ENCODE measurements at places on chromosomes 2 and 18.

- DNase-seq: no peak
Observed at GRCh38 chr2:73994178-73994831, 9.6 kb downstream of the TET3 start.

GRCh38 chr2:200396781-200397242 lies 90.3 kb downstream of the SPATS2L start:
- DNase-seq: no peak

DNA sequence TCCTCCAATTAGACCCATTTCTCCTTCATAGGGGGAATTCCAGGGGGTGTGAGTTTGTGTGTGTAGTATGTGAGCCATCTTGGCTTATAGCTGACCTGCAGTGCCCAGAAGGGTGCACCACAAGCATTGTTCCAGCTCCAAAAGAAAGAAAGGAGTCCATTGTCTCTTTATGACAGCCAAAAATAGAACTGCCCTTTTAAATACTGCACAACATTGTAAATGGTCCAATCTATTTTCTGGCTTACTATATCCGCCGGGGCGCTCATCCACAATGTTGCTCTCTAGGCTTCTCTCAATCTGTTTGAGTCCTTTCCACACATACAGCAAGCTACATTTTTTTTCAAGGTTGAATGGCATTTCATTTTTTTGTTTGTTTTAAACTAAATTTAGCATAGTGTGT lies 517.5 kb downstream of the STK39 start:
- no peak for DNase-seq

DNA sequence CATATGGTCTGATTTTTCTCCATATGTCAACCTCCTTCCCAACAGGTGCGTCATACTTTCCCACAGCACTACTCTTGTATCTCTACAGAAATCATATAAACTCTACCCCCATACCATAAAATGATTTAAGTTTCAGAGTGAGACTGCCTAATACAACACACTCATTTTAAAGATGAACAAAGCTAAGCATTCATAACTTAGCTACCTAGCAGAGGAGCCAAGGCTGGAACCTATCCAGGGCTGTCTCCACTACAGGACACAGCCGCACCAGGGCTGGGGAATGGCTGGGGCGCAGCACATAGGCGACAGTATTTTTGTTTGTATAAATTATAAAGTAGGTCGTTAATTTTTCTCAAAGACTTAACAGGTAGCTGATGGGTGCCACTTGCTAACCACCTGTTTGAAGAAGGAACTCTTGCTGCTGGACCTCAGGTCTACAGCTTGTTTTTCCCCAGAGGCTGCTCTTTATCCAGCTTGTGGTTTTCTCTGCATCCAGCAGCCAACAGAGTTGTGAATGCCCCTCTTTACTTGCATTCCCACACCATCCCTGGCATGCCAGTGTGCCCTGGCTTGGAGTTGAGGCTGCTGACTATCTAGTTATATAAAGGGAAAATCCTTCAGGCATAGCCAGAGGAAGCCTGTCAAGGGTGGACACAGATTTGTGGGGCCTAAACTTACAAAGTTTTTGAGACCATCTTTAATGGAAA lies 62.0 kb downstream of the HNRNPLL start:
- no peak for DNase-seq

DNA sequence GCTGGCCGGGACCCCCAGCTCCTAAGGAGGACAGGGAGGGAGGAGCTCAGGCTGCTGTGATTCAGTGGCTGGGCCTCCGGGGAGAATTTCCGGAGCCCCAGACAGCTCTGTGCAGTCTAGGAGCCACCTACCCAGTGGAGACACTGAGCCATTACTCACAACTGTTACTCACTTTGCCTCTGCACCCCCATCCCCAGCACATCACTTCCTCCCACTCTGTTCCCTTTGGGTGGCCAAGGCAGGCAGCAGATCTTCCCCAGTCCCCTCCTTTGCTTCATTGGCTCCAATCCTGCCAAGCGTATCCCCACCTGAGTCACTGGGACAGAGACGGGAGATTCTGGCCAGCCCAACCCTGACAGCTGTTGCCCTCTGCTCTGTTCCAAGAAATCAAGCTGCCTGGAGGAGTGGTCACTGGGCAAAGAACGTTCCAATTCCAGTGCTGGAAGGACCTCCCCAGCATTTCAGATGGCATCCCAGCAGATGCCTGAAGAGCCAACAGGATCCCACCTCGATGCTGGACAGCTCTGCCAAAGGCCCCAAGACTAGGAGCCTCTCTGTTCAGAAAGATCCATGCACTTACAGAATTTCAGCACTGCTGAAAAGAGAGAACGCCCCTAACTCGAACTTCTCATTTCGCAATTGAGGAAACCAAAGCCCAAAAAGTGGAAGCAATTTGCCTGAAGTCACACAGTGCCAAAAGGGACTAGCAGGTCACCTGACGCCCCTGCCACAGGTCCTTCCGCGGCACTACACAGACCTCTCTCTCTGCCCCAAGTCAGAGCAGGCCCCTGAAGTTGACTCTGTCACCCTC lies 68.3 kb downstream of the TNS1 start:
- no peak for DNase-seq

DNA sequence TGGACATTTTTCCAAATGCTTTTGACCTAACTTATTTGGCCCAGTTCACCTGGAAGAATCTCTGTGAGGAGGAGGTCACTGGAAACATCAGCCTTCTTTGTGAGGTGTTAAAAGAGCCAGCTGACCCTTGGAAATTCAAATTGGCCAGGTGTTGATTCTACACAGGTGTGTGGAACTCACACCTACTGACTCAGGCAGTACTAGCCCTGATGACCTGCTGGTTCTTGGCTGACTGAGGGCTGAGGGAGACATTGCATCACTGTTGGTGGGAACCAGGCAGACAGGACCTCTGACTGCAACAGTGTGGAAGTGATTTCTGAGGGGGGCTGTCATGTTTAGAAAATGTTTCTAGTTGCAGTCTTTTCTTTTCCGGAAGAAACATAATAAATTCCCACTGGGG lies 242.2 kb upstream of the LRRTM1 start:
- no peak for DNase-seq

DNA sequence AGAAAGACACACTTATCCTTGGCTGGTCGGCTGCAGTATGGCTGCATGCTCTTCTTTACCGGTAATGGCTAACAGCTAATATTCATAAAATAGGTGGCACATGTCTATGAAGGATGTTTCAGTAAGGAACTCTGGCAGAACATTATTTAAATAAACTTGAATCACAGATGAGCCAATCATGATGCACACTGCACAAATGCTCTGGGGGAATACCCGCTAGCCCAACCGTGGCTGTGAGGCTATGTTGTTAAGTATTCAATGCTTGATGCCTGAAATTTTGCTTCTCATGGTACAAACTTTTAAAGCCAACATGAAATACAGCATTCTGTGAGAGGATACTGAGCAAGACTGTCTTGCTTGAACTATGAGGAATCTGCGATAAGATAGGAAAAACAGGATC lies 505.8 kb downstream of the ZEB2 start:
- DNase-seq: no peak

- no peak for DNase-seq
Observed at GRCh38 chr2:228599297-228599696, 417.8 kb upstream of the SPHKAP start.

GRCh38 chr2:9791711-9792110 lies 51.6 kb upstream of the TAF1B start:
- DNase-seq: no peak

GRCh38 chr2:30681022-30681421 lies 126.2 kb downstream of the CAPN13 start:
- no peak for DNase-seq

- DNase-seq: no peak
Observed at GRCh38 chr2:39093218-39093898, 27.5 kb downstream of the SOS1 start.

GRCh38 chr2:989781-990467 lies 39.3 kb downstream of the SNTG2 start:
- DNase-seq: no peak

DNA sequence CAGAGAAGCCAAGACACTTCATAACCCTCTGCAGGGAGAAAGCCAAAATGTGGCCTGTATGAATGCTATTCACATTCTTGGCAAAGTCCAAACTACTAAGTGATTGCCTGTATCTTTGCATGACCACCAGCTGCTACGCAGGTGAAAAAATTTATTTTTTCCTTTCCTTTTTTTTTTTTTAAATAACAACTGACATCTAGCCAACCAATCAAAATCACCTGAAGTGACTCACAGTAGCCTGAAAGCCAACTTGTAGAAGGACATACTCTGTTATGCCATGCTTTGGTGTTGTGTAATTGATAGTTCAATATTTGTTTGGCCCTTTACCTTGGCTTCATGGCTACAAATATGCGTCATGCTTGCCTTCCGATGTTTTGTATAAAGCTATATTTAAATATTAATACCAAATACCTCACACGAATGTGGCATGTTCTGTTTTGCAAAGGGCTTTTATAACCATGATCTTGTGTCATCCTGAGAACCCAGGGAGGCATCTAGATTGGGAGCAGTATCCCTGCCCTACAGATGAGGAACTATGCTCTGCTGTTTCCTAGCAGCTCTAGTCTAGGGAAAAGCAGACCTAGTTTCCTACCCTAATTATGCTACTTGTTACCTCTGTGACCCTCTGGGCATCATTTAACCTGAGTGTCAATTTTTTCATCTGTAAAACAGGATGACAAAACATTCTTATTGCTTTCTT lies 102.1 kb downstream of the MYOM1 start:
- no peak for DNase-seq

DNA sequence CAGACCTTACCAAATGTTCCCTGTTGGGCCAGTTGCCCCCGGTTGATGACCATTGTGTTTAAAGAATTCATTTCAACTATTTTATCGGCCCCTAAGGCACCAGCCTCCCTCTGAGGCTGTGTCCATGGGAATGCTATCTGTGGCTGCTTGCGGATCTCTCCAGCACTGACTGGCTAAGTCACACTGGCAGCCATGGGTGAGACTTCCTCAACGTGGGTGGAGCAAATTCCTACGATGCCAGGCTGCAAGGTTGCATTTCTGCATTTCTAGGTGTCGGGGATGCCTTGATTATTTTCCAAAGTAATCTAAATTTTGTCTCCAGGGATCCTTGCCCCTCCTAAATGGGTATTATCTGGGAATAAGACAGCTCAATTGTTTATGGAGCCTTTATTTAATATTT lies 6.2 kb downstream of the CXCR4 start:
- DNase-seq: no peak

GRCh38 chr2:203591642-203592041 lies 56.5 kb upstream of the RAPH1 start:
- no peak for DNase-seq

DNA sequence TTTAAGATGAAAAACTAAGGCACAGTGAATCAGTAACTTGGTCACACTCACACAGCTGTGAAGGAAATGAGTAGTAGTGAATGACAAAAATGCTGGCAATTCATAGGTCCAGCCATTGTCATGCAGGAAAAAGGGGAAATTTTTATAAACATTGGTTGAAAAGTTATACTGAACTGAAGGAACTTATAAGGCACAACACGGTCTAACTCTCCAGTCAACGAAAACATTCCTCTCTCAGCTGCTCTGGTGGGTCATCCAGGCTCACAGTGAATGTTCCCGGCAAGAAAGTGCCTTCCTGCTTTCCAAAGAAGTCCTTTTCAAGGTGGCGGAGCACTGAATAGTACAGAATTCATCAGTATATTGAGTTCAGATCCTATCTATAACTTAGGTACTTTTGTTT lies 476.1 kb downstream of the DCC start:
- DNase-seq: no peak

GRCh38 chr18:75638223-75638775 lies 210.8 kb upstream of the SMIM21 start:
- no peak for DNase-seq

DNA sequence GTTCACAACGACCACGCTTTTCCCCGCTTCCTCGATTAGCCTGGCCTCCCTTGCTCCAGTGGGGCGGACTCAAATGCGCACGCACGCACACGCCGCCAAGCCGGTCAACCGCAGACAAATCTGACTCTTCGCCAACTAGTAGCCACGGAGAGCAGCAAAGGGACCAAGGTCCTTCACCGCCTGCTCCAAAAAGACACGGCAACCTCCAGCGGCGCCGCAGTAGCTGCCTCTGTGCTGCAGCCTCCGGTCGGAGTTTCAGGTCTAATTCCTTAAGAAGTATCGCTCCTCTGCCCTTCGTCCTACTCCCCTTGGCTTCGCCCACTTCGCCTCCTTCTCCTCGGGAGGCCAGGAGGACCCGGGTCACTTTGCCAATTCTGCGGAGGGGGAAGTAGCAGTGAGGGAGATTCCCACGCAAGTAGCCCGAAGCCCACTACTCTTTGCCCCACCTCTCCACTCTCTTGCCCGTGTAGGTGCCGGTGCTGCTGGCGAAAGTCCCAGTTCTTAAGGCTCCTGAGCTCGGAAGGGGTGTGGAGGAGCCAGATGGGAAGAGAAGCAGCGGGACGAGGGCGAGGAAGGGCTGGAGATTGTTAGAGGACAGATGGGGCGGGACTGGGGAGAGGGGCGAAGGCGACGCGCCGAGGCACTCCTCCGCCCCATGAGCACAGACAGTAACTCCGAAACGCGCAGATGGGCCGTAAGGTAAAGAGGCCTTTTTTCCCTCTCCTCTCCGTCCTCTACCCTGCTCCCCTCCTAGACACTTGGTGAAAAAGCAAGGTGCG lies 615 bp downstream of the AKAIN1 start:
- DNase-seq: no peak

GRCh38 chr2:100218552-100218951 lies 76.2 kb upstream of the AFF3 start:
- DNase-seq: no peak

- DNase-seq: no peak
Observed at GRCh38 chr2:50379351-50379750, 652.6 kb downstream of the NRXN1 start.

DNA sequence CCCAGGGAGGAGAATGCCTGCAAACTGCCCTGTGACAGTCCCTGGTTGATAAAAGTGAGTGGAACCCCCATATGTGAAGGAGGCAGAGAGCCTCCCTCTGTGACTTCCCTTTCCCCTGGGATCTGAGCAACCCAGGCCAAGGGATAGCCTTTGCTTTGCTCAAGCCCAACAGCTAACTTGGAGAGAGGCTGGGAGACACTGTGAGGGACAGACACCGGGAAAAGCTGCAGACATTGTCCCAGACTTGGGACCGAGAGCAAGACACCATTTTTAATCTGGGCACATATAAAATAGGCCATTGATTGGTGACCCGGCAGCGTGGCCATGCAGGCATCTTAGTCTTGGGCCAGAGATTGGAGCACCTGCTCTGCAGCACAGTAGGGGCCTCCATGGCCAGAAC lies 96.1 kb upstream of the SALL3 start:
- no peak for DNase-seq

DNA sequence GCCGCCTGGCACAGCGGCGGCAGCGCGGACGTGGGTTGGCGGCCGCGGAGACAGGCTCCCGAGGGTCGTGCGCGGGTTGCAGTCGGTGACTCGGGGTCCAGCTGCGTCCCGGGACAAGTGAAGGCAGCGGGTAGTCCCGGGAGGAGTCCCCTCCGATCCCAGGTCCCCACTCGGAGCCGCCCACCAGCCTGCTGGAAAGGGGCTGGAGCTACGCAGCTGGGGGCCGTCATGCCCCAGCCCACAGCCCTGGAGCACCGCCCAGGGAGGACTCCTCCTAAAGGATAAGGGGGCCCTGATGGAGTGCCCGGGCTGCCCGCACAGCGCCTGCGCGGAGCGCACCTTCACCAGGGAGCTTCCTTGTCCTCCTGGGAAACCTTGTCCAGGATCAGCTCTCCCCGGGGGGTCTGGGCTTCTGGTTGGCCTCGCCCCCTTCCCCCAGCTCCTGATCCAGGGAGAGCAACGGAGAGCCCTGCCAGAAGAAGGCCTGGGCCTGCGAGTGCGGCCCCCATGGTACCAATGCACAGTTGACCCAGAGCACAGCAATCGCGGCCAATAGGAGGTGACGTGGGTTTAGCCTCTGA lies 25.9 kb upstream of the ALPP start:
- DNase-seq: no peak

- DNase-seq: no peak
Observed at GRCh38 chr2:95225658-95226057, 18.3 kb downstream of the ZNF892 start.
